ENCODE measurements at places on chromosomes 16 and 17.

GRCh38 chr16:49750341-49751000 lies 105.4 kb downstream of the ZNF423 start:
- DNase-seq = no peak

GRCh38 chr16:30622455-30623032 lies 12.4 kb upstream of the ZNF689 start:
- no peak for DNase-seq

GRCh38 chr17:1227917-1228780 lies 42.1 kb upstream of the BHLHA9 start:
- DNase-seq = peak; percentile 30

GRCh38 chr17:64190472-64190871 lies 60.5 kb upstream of the ERN1 start:
- no peak for DNase-seq

- DNase-seq = no peak
Observed at GRCh38 chr17:35907691-35908090, 22.9 kb downstream of the RDM1 start.

Measured in WERI-Rb-1 (cell line).